ENCODE measurements at places on chromosomes 6 and 20.
A peak's percentile ranks its signal among the peaks of the same experiment; 100 is the strongest.

GRCh38 chr20:29318871-29319461 is 1938.5 kb upstream of the DEFB115 start:
- DNase-seq = no peak

GRCh38 chr6:34317882-34318498 is 69.2 kb upstream of the SMIM29 start:
- DNase-seq = no peak

GRCh38 chr6:1850121-1850839 is 240.6 kb downstream of the FOXC1 start:
- DNase-seq = no peak

DNA sequence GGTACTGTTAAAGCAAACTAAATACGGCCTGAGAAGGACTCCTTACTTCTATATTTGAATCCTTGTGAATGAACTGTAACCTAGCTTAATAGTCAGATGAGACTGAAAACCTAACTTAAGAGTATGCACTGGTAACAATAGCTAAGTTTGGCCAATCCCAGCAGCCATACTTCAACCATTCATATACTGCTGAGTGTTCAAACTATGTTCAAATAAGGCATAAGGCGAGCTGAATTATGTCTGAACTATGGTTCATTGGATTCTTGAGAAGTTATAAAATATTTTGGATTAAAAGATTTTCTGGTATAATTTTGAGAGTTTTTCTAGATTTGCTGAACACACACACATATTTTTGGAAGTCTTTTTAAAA is 2.2 kb downstream of the SMPDL3A start:
- no peak for DNase-seq

GRCh38 chr20:37516811-37517750 is 4.0 kb upstream of the NNAT start:
- no peak for DNase-seq

GRCh38 chr6:42022755-42023384 is 27.5 kb upstream of the TAF8 start:
- no peak for DNase-seq

DNA sequence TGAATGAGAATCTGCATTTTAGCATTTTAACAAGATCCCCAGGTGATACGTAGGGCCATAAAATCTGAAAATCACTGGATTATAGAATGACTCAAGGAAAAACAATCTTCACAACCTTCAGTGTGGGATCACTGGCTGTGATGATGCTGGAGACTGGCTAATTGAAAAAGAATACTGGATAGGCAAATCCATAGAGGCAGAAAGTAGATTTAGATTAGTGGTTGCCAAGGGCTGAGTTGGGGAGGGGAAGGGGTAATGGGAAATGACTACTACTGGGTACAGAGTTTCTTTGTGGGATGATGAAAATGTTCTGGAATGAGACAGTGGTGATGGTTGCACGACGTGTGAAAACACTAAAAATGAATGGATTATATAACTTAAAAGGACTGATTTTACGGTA is 84.1 kb downstream of the CDK19 start:
- DNase-seq = peak; percentile 3

GRCh38 chr6:13273931-13274706 is 54.2 kb downstream of the TBC1D7 start:
- no peak for DNase-seq

DNA sequence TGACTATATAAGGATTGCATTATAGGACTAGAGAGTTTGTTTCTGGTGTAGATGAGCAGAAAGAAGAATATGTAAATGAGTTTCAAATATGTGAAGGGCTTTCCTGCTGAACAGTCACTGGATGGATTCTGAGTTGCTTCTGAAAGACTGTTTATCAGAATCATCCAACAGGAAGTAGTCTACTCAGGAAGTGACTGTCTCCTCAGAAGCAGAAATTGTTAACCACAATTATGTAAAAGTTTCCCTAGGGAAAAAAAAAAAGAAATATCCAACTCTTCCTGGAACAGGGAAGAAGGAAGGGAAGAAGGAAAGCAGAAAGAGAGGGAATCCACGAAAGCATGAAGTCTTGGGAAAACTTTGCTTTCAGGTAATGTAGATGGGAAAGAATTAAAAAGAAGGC is 138.9 kb downstream of the TENT5A start:
- peak; percentile 27 for DNase-seq

DNA sequence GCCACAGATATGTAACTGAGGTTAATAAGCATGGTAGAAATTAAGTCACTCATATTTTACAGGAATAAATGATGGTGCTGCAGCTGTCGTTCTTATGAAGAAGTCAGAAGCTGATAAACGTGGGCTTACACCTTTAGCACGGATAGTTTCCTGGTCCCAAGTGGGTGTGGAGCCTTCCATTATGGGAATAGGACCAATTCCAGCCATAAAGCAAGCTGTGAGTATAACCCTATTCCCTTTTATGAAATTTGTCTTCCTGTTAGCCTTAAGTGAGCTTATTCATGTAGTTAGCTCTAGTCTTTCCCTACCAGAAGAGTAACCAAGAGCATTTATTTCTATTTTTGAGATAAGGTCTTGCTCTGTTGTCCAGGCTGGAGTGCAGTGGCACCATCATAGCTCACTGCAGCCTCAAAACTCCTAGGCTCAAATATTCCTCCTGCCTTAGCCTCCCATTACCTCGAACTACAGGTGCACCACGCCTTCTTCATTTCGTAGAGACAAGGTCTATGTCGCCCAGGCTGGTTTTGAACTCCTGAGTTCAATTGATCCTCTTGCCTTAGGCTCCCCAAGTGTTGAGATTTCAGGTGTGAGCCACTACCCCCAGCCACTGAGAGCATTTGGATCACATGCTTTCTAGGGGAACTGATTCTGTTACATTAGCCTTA is 12.0 kb downstream of the TCP1 start:
- no peak for DNase-seq

- DNase-seq = no peak
Observed at GRCh38 chr20:3866464-3866863, 19.8 kb downstream of the MAVS start.

DNA sequence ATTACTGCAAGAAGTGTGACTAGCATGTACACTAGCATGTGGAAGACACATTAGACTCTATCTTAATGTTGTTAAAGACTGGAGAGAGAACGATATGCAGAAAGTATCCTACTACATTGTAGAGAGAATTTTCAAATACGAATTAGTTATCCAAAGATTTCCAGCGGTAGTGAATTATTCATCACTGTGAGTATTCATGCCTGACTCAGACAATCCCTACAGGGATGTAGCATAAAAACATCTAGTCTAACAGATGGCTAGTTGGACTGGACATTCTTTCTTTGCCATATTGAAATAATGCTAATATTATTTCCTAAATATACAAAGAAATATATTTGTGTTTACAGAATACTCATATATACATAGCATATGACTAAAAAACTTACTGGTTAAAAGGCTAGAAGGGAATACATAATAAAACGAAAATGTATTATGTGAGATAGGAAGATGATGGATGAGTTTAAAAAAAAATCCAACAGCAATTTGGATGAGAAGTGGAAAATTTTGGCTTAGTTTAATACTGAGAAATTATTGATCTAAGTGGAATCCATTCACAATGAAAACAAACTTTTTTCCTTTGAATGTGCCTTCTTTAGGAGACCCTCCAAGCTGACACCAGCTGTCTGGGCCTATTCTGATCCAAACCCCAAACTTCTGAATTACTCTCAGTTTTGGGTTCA is 580.7 kb downstream of the RFPL4B start:
- no peak for DNase-seq

DNA sequence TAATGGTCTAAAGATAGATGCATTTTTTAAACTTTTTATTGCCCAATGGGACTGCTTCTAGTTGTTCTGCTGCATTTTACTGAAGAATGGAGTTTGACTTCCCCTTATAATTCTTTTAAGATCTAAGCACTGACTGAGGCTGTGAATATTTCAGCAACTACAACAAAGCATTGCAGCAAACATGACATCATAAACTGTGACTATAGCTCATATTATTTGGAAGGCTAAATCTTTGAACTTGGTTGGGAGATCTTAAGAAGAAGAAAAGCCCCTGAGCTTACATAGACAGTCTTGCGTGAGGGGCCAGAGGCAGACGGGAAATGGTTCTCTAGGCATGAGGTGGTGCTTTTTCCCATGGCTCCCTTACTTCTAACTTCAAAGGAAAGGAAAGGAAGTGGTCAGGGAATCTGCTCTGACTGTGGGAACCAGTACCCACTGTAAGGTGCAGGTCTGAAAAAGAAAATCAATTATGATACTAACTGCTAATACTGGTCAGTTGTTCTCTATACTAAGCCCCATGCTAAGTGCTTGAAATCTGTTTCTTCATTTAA is 14.8 kb downstream of the HEY2 start:
- no peak for DNase-seq

- DNase-seq = no peak
Observed at GRCh38 chr20:6644813-6645628, 122.5 kb upstream of the BMP2 start.

DNA sequence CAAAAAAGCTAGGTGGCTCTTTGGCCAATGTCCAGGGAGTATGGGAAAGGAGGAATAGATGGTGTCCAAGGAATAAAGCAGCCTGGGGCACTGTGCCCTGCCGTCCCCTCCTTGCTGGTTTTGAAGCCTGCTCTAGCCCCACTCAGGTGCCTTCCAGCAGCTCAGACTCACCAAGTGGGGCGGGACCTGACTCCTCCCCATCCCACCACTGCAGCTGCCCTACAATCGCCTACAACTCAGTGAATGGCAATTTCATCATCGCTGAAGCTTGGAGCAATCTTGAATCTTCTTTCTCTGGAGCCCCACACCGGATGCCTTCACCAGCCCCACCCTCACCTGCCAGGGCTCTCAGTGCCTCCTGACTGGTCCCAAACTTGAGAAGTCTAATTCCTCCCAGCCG is 56.4 kb upstream of the NXT1 start:
- DNase-seq = no peak

GRCh38 chr6:81818901-81819361 is 66.5 kb upstream of the TENT5A start:
- DNase-seq = no peak

GRCh38 chr6:13674533-13675190 is 37.0 kb downstream of the RANBP9 start:
- DNase-seq = no peak

DNA sequence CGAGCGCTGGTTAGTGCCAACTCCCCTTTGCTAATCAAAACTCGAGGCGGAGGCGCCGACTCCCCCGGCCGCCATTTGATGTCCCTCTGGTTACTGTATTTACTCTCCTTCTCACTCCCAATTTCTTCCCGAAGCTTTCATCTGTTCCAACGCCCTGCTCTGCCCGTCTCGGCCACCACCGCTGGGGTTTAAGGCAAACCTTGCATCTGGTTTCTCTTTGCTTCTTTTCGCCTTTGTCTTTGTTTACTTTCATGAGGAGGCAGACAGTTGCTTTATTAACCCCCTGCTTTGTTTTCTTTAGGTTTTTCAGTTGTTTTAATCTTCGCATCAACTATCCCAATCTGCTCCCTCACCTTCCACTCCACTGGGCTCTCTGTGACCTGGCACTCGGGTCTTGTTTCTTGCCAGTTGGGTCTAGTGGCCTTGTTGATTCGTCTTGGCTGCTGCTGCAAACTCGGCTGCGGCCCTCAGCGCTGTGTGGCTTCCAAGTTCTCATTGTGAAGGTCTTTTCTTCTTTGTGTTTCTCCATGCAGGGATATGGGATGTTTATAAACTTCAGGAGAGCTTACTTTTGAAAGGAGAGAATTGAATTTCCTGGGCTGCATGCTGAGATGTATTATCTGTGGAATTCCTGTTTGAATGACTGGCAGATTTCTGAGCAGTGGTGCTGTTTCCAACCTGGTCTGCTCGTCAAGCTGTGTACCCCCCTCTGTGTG is 155.1 kb downstream of the CDC5L start:
- DNase-seq = no peak

DNA sequence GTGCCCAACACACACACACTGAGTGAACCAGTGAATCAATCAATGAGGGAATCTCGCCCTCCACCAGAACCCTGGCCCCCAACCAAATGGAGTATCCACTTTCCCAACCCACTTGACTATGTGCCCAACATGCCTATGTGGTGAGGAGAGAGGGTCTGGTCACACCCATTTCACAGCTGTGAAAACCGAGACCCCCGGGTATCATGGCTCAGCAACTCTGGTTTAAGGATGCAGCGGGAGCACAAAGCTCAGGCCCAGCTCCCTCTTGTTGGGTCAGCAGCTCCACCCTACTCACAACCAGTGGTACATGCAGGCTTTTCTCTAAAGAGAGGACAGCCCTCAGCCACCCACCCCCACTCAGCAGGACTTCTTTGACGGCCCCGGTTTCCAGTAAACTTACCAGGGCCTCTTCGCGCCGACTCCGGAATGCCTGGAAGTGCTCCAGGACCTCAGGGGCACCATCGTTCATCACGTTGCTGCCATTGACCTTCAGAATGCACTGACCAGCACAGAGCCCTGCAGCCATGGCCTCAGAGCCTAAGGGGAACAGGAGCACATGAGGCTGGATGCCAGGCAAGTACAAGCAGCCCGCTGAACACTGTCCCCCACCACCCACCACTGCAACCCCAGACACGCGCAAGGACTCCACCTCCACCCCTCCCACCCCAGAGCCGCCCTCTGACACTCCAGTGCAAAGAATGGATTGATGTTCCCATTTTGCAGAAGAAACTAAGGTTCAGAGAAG is 174.7 kb downstream of the PREX1 start:
- DNase-seq = no peak

DNA sequence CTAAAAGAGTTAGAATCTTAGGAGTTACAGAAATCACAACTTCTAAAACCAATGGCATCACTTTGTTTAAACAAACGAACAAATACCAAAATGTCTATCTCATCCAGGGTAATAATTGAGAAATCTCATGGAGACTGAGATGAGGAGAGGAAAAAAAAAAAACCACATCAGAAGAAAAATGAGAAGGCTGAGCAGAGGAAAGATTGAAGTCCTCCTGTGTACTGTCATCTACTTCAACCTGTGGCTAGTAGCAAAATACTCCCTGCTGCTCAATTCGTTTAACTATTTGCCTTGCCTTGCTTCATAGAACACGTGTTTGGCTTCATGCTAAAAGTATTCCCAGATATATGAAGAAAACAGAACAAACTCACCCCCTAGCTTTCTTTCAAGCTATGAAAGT is 143.7 kb downstream of the PDE10A start:
- no peak for DNase-seq

DNA sequence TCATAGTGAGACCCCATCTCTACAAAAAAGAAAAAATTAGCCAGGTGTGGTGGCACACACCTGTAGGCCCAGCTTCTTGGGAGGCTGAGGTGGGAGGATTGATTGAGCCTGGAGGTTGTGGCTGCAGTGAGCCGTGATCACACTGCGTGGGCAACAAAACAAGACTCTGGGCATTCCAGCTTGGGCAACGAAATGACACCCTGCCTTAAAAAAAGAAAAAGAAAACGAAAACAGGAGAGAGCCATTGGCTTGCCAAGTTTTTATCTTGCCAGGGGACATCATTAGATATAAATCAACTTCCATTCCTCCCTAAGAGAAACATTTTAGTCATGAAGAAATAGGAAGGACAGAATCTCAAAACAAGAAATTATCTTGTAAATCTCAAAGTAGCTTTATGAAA is 109.5 kb downstream of the MAP3K7 start:
- DNase-seq = no peak

GRCh38 chr6:16947375-16948015 is 154.4 kb upstream of the STMND1 start:
- DNase-seq = peak; percentile 100

- DNase-seq = peak; percentile 43
Observed at GRCh38 chr6:100269189-100269588, 195.5 kb downstream of the SIM1 start.

Data from AG09309 (cell line).